Activated CD4-positive, alpha-beta memory T cell treated with anti-CD3 and anti-CD28 coated beads for 36 hours (primary cell): ENCODE measurements at places on chromosomes 13 and 19. TPM values are rescaled to one million over a fixed set of nuclear protein-coding genes. Genes with fewer than 3 reads are reported as not detected.

DNA sequence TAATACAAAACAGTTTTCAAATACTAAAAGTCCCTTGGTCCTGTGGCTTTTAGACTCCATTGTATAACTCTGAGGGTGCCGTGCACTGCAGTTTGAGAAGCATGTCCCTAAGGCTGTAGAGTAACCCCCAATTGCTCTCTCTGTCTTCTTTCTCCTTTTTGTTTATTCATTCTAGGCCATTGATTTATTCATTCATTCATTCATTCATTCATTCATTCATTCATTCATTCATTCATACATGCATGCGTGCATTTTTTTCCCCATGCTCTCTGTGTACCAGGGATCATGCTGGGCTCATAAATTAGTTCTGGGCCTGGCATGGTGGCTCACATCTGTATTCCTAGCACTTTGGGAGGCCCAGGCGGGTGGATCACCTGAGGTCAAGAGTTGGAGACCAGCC, 19.3 kb downstream of the PRR22 start:
- H3K4me3 ChIP-seq: no peak overlapping the region
- DNase-seq: no peak
- no peak overlapping the region for H3K27ac ChIP-seq
- no peaks in the 10 kb centered on the region for H3K36me3 ChIP-seq
- no peaks in the 10 kb centered on the region for H3K27me3 ChIP-seq

DNA sequence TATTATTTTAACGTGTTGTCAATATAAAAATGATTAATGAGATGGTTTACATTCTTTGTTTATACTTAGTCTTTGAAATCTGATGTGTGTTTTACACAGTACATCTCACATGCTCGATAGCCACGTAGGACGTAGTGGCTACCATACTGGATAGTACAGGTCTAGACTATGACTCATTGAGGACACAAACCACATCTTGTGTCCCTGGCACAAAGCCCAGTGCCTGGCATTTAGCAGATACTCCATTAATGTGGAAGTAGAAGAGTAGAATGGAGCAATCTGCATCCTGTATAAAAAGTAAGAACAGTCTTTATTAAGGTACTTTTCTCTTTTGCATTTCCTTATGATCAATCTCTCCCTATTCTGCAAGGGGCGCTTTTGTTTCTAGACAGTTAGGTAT, 49.0 kb upstream of the FRY start:
- no peaks in the 10 kb centered on the region for H3K27me3 ChIP-seq
- H3K4me3 ChIP-seq: no peak overlapping the region
- H3K36me3 ChIP-seq: no peaks in the 10 kb centered on the region

DNA sequence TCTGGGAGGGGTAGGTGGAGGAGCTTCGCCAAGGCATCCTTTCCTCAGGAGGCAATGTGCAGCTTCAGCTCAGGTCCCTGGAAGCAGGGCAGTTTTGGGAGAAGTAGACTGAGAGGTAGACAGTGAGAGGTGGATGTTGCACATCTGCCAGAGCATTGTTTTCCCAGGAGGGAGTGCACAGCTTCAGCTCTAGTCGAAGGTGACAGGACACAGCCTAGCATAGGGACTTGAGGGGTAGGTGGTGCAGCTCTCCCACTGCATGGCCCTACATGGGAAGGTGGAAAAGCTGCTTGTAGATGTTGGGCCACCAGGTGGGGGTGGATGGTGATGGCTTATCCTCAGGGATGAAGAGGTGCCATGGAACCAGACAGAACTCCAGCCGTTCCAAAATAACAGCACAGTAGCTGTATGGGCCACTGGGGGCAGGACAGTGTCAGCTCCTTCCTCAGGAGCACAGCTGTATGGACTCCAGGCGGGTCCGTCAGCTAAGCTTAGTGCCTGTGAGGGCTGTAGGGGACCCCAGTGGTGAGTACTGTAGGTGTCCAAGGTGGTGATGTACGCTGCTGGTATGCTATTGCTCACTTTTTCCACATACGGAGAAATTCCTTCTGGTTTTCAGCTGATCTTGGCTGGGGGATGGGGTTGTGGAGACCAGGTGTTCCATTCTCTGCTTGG, 17.4 kb upstream of the ZNF543 start:
- H3K36me3 ChIP-seq: peaks cover 59% of the 10 kb centered on the region
- H3K27ac ChIP-seq: no peak overlapping the region
- H3K4me3 ChIP-seq: no peak overlapping the region
- H3K27me3 ChIP-seq: no peaks in the 10 kb centered on the region
- no peak for DNase-seq

- no peak overlapping the region for H3K27ac ChIP-seq
- H3K27me3 ChIP-seq: peaks cover 4% of the 10 kb centered on the region
- DNase-seq: no peak
Measured at GRCh38 chr13:24214528-24214927, 54.0 kb downstream of the SPATA13 start.

DNA sequence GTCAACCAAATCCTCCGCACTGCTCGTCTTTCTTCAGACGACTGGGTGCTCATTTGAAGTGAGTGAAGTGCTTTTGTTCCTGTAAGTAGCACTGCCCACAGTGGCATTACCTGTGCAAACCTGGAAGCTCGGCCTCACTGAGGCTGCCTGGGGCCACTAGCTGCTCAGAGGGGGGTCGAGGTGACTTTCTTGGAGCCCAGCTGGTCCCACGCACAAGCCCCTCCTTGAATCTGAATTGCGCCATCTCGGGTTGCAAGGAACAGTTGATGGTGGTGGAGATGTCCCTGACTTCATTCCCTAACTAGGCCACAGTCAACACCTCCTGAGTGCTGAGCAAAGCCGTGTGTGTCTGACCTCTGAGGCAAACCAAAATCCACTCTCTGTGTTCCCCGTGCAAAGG, 79.3 kb upstream of the GPR183 start:
- DNase-seq: peak; percentile 7
- H3K4me1 ChIP-seq: peaks cover 70% of the 10 kb centered on the region
- H3K36me3 ChIP-seq: peaks cover 16% of the 10 kb centered on the region

DNA sequence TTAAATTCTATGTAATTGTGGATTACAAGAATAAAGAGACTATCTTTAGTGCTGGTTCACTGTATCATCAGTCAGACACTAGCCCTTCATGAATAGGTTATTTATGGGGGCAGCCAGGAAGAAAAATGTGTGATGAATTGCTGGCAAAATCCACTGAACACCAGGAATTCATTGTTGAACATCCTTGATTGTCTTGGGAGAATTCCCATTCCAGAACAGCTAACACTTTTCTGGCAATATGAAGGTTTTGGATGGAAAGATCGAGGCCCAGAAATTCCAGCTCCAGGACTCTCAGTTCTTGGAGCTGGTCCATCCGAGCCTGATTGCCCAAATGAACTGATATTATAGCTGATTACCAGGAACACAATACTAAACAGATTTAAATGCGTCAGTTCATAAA, 11.5 kb upstream of the SPART start:
- no peaks in the 10 kb centered on the region for H3K4me1 ChIP-seq
- H3K36me3 ChIP-seq: no peaks in the 10 kb centered on the region
- H3K27me3 ChIP-seq: peaks cover 2% of the 10 kb centered on the region
- no peak overlapping the region for H3K27ac ChIP-seq
- H3K4me3 ChIP-seq: no peak overlapping the region

- H3K36me3 ChIP-seq: no peaks in the 10 kb centered on the region
- H3K27me3 ChIP-seq: no peaks in the 10 kb centered on the region
- no peak for DNase-seq
Measured at GRCh38 chr13:102373221-102373620, 28.6 kb downstream of the FGF14 start.

DNA sequence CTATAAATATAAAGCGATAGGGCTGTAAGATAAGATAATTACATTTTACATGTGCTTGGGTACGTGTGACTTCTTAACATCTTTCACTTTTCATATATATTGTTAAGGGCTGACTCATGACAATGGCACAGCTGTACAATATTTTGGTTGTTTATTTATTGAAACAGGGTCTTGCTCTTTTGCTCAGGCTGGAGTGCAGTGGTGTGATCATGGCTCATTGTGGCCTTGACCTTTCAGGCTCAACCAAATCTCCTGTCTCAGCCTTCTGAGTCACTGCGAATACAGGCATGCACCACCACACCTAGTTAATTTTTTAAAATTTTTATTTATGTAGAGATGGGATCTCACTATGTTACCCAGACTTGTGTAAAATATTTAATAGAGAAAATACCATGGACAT, 2532.4 kb upstream of the PCDH20 start:
- no peak overlapping the region for H3K27ac ChIP-seq
- DNase-seq: no peak
- no peaks in the 10 kb centered on the region for H3K4me1 ChIP-seq
- no peaks in the 10 kb centered on the region for H3K36me3 ChIP-seq
- no peak overlapping the region for H3K4me3 ChIP-seq

Gene TMEM145
- total RNA-seq: not detected

Gene KLK10
- total RNA-seq: not detected

Gene MARK4
- total RNA-seq: 21.6 TPM

Gene FFAR2
- not detected for total RNA-seq
